ENCODE measurements at places on chromosomes 12 and 14.

- no peak for DNase-seq
Measured at GRCh38 chr14:103066399-103066798, 9.1 kb upstream of the CDC42BPB start.

DNA sequence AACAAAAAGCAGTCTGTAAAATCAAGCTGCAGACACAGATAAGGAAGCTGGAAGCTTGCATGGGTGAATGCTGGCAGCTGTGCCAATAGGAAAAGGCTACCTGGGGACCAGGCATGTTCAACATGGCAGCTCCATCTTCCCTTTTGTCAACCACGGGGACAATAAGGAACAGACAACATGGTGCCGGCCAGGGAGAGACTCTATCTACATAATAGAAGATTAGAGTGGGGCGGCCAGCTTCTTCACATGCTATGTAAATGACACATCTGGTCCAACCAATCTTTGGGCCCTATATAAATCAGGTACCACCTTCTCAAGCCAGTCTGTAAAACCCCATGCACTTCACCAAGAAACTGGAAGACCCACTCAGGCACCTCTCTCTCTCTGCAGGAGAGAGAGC is 157.6 kb downstream of the SUDS3 start:
- DNase-seq: peak; percentile 10

GRCh38 chr14:72444701-72445100 is 449.2 kb downstream of the DPF3 start:
- DNase-seq: no peak

GRCh38 chr12:83823386-83824045 is 1089.1 kb downstream of the SLC6A15 start:
- peak; percentile 63 for DNase-seq

DNA sequence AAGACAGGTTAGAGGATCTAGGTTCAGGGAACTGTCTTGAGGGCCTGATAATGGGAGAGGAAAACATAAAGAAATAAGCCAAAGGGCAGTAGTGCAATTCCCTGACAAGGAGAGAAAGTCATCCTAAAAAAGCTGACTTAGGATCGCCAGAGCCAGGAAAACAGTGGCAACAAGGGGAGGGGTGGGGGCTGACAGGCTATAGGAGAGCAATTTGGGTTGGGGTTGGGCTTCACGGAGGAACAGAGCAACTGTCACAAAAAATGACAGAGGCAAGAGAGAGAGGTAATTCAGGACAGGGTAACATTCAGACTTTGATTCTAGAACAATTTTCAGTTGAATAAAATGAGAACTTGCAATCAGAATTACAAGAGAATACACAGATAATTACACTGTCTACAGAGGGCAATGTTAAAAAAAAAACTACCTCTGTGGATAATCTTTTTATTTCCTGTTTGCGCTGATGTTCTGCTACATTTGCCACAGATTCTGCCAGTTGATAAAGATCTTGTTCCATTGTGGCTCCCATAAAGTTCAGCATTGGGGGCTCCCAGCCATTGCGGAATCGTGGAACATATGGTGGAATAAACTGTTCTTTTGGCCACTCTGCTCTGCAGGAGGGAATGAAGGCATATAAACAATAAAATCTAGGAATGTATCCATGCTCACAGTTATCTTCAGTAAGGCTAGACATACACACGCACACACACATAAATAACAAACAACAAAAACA is 138.6 kb downstream of the EPS8 start:
- no peak for DNase-seq

DNA sequence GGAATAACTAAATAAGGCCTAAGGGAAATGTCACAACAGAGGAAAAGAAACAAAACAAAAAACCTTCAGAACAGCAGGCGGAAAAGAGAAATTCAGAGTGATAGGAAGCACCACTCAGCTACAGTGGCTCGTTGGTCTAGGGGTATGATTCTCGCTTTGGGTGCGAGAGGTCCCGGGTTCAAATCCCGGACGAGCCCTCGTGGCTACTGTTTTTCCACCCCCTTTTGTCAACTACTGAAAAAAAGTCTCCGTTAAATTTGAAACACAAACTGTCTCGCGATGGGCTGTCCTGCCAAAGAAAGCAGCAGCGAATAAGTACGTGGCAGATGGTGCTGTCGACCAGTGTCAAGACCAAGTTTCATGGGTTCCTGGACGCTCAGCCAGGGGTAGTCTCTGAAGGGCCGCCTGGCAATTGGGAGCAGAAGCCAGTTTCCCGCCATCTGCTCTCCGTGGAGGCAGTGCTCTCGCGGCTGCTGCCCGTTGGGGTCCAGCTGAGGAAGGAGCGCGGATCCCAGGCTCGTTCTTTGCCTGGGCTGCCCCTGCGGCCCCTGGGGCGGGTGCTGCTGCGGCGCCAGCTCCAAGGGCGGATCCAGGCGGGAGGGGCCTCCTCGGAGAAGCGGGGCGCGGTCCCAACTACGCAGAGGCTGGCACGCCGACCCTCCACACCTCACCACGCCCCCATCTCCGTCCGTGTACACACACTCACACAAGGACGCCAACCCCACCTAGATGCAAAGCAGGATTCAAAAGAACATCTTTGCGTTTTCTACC is at the start of gene RNASE4:
TSS of gene RNASE4 (plus strand) at position 670 of the 771 bp plus-strand sequence. CDS start 14,812 bp downstream, outside the sequence.
- peak; percentile 89 for DNase-seq

DNA sequence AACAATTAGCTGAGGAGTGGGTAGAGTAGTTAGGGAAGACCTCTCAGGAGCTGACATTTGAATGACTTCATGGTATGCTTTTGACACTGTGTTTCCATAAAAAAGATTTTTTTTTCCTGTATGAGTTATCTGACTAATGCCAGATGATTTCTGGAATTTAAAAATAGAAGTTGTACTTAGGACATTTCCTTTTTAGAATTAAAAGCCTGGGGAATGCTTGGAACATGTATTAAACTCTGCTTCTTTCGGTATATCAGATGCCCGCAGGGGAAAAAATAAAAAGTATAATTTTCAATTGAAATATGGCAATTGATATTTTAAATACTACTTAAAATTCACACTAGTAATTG is 41.1 kb downstream of the BRMS1L start:
- DNase-seq: no peak

DNA sequence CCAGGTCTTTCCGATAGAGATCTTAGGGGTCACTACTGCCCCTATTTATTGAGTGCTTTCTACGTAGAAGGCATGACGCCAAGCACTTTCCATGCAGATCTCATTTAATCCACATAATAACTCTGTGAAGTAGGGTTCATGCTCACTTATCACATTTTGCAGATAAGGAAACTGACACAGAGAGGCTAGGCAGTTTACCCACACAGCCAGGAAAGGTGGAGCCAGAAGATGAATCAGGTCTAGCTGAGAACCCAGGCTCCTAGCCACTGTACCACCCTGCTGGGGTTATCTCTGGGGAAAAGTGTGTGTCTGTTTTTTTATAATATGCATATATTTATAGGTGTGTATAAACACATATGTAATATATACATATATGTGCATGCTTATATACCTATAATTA is 83.6 kb downstream of the KSR2 start:
- DNase-seq: no peak

GRCh38 chr14:92563765-92564285 is 50.2 kb downstream of the RIN3 start:
- no peak for DNase-seq

DNA sequence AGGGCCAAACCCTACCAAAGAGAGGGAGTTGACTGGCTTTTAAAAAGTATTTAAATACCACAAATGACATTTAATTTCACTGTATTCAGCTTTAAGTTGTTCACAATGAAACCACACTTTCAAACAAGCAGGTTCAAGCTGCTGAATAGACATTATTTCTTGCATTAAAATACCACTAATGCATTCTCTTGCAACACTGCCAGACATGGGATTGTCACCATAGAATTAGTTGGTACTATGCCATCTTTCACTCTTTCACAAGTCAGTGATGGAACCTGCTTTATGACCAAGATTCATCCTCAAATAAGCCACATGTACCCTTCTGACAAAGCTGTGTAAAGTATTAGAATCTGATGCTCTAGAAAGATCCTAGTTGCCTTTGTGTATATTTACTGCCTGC is 239.4 kb downstream of the PAWR start:
- DNase-seq: no peak

- DNase-seq: no peak
Measured at GRCh38 chr14:100769035-100769939, 42.6 kb downstream of the DLK1 start.

DNA sequence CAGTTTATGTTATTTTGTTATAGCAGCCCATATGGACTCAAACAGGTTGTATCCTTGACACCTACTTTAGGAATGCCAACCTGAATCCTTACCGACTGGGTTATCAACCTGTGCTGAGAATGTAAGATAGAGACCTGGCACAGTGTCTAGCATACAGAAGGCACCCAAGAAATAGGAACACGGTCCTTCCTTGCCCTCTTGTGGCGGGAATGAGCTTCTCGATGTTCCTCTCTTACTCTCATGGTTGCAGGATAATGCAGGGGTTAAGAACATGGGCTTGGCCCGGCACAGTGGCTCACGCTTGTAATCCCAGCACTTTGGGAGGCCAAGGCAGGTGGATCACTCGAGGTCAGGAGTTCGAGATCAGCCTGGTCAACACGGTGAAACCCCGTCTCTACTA is 6.5 kb downstream of the C12orf43 start:
- peak; percentile 26 for DNase-seq

DNA sequence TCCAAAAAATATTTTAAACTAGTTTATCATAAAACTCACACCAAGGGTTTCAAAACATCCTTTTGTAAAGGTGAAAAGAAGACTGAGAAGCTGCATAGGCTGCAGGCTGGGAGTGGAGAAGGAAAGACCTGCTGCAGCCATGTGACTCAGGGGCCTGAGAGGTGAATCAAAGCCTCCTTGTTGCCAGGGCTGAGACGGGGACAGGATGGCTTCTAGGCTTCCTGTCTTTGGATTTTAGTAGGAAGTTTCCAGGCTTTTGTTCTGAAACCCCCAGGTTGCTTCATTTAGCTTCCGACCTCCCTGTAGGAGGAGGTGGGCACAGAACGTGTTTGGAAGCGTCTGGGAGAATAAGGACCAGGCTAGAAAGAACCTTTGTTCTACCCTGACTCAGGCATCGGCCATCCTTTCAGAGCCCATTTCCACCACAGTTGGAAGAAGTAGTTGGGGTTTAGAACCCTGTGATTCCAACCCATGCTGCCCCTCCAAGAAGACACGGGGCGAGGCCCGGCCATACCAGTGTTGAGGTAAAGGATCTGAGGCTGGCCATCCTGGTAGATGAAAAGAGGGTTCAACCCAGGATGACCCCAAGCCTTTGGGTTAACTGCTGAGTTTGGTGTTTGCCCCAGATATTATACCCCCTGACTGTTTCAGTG is 122.4 kb downstream of the SLC25A47 start:
- DNase-seq: no peak

GRCh38 chr14:92747701-92748258 is 647 bp downstream of the LGMN start:
- no peak for DNase-seq

GRCh38 chr12:125305231-125305630 is 240.0 kb downstream of the AACS start:
- no peak for DNase-seq

GRCh38 chr14:99545586-99545985 is 58.4 kb downstream of the CCDC85C start:
- no peak for DNase-seq

DNA sequence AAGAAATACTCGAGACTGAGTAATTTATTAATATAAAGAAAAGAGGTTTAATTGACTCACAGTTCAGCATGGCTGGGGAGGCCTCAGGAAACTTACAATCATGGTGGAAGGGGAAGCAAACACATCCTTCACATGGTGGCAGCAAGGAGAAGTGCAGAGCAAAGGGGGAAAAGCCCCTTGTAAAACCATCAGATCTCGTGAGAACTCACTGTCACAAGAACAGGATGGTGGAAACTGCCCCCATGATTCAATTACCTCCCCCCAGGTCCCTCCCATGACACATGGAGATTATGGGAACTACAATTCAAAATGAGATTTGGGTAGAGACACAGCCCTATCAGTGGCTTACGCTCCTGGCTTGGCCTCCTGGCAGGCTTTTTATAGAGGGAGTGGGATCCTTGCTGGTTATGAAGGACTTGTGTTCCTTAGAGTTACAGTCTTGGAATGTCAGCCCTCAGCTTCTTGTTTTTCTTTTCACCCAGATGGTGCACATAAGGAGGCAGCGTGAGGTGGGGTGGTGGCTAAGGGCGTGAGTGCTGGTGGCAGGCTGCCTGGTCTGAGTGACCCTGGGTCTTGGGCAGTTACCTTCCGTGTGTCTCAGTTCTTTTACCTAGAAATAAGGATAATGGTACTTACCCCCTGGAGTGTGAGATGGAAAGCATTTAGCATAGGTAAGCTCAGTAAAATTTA is 25.7 kb downstream of the TRAF3 start:
- no peak for DNase-seq

DNA sequence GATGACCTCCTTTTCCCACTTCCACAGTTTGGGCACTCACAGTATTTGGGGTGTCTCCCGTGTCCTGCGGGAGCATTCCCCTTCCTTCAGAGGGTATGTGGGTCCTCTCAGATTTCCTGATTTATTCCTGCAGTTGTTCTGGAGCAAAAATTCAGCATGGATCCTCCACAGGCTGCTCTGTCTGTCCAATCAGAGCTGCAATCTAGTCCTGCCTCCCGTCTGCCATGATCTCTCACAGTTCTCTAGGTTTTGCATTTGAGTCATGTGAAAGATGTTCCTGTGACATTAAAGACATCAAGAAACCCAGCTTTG is 435.9 kb downstream of the TMTC2 start:
- no peak for DNase-seq

GRCh38 chr14:35878272-35879150 is 52.4 kb downstream of the BRMS1L start:
- DNase-seq: no peak

DNA sequence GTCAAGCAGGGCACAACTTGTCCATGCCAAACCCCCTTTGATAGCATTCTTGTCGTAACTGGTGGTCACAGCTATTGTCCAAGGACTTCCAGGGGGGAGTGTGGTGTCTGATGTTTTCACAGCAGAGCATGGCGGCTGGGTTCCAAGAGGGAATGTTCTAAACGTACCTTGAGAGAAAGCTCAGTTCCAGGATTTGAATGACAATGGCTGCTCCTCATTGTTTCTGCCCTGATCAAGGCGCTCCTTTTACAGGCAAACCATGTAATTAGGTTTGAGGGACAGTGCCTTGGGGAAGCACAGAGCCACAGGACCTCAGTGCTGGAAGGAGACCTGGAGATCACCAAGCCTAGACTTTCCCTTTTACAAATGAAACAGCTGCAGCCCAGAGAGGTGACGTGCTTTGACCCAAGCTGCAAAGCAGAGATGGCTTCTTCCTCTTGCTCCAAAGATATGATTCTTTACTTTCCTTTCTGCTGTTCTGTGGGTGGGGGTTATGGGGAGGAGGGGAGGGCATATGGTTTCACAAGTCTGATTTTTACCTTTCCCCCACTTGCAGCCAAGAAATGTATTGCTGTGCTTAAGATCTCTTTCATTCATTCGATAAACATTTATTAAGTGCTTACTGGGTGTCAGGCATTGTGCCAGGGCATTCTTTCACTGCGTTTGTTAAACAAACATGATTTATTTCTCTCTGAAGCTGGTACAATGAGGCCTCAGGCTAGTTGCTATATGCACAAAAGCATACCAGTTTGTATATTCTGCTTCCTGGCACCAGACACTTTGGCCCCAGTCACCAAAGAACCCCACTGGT is 172.8 kb downstream of the KTN1 start:
- peak; percentile 76 for DNase-seq
